Stimulated activated CD8-positive, alpha-beta memory T cell treated with anti-CD3 and anti-CD28 coated beads, Interleukin-2, amount 100 ng/mL, for 1 hour (primary cell): ENCODE measurements at places on chromosomes 7 and 10.

GRCh38 chr7:29637374-29637773 lies 73.7 kb downstream of the PRR15 start:
- no peak for DNase-seq

GRCh38 chr10:43871545-43871944 lies 222.9 kb upstream of the ZNF32 start:
- no peak for DNase-seq

DNA sequence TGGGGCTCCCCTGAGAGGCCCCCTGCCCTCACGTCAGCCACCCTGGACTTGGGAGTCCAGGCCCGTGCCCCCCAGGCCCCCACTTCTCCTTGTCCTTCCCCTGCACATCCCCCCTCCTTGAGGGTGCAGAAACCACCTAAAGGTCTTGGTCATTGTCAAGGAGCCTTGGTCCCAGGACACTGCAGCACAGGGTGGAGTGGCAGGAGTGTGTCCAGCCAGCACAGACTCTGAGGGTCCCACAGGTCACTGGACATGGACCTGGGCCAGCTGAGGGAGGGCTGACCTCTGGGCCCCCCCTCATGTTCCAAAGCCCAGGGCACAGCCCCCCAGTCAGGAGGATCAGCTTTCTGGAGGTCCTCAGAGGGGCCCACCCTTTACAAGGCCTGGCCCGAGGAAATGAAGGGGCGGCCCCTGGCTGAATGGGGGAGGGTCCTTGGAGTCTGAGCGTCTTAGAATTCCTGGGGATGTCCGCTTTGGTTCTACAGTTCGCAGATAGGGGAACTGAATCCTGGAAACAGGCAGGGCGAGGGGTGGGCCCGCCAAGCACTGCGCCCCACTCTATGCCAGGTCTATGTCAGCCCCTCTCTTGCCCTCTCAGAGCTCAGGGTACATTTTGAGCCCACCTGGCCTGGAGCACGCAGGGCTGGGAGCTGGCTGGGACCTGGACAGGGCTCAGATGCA lies 54.0 kb downstream of the PWWP2B start:
- DNase-seq: no peak

DNA sequence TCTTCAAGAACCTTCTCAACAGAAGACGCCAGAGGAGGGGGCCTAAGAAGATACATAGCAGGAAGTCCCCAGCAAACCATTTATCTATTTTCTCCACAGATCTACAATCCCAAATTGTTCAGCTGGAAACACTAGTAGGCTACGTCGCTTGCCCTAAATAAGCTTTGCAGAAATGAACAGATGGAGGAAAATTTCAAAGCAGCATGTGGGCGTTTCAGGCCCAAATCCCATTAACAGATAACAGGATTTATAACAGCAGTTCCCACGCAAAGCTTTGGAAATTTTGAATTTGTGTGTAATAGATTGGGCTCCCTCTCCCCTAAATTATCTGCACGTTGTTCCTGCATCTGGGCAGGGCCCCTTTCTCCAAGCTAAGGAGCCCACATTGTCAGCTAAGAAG lies 60.6 kb upstream of the FRMD4A start:
- DNase-seq: no peak

- DNase-seq: no peak
These were observed 23.0 kb upstream of the SNX13 start for GRCh38 chr7:17963281-17963680.

DNA sequence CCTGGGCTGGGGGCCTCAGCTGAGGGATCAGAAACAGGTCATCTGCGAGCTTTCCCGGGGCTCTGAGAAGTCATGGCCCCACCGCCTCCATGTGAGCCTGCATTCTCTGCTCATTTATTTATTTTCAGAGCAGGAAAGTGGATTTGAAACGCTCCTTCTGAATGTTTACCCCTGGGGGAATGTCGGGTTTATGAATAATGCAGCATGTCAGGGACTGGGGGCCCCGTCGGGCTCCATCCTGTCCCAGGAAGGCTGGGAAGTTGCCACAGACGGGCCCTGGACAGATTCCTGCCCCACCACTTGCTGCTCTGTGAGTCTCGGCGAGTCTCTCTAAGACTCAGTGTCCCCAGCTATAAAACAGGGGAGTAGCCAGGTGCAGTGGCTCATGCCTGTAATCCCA lies 11.9 kb upstream of the GTF2IRD1 start:
- DNase-seq: no peak

- DNase-seq: no peak
These were observed 888.7 kb upstream of the ZWINT start for GRCh38 chr10:57249615-57250281.

DNA sequence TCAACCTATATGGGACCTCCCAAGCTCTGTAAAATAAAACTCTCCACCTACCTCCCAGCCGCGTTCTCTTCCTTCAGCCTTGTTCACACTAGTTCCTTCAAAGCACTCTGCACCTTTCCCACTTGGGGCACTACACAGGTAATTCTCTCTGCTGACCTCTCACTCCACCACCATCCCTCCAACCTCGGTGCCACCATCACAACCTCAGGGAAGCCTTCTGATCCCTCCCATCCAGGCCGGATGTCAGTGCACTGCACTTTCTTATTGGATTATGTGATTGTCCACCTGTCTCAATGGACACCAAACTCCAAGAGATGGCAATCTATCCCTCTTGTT lies 7.0 kb downstream of the LARP4B start:
- DNase-seq: no peak

- no peak for DNase-seq
These were observed 1279.8 kb downstream of the GATA3 start for GRCh38 chr10:9334270-9334669.

DNA sequence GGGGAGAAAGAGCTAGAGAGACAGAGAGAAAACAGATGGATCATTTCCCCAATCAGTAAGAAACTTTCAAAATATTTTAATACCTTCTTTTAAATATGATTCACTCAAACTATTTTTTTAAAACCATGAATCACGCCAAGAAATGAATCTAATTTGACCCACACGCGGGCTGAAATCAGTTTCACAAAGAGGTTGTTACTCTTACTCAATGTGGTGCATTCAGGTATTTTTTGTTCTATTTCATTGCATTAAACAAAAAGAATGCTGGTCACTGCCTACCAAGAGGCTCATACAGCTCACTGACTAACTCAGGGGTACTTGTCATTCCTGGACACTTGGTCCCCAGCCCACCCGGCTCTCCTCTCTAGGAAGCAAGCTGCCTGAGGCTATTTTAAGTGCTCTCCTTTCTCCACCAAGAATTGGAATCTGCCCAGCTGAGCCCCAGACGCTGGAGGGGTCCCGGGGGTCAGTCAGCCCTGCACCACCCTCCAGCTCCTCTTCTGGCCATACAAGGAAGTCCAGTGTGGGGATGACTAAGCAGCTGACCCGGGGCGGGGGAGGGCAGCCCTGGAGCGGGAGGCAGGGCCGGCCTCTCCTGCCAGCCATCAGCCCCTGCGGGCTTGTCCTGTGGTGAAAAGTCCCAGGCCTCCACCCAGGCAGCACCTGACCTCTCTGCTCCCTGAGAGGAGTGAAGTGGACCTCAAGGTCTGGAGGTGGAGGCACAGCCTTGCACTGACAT lies 21.7 kb upstream of the PFKP start:
- DNase-seq: no peak

GRCh38 chr7:105678811-105679495 lies 97.7 kb upstream of the EFCAB10 start:
- no peak for DNase-seq

- no peak for DNase-seq
These were observed 1.6 kb downstream of the LRRTM3 start for GRCh38 chr10:66927251-66927935.

GRCh38 chr7:112452102-112452888 lies 2.0 kb downstream of the IFRD1 start:
- no peak for DNase-seq

DNA sequence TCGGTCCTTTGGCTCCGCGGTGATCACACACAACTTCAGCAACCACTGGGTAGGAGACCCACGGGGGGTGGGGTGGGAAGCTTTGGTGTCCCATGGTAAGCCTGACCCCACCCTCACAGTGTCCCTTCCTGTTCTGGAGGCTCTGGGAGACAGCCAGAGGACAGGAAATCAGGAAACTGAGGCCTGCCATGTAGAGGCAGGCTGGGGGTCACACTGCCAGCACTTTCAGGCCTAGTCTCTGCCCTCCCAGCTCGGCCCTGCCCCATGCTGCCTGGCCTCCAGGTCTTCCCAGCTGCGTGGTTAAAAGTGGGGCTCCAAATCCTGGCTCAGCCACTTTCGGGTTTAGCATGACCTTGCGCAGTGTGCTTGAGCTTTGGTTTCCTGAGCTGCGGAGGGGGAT lies 10.9 kb downstream of the AQP1 start:
- DNase-seq: no peak

DNA sequence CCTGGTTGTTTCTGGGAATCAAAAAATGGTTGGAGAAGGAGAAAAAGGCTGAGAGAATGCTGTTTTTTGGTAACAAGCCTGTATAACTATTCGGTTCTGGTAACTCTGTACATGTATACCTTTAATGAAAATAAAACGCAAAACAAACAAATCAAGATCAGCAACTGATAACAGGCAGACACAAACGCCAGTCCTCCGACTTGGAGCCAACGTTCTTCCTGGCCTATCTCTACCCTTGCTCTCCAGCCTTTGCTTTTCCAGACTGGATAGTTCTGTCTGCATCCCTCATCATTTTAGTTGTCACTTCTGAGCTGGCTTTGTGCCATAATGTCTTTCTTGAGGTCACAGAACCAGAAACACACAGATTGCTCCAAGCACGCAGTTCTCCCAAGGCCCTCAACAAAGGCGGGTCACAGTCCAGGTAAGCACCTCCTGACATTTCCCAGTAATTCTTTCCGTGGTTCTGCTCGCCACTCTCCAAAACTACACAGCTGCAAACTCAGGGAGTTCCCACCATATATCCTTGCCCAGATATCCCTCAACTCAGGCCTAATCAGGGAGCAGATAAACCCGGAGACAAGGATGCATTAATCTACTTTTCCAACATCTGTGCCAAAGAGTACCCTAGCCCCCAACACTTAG lies 20.2 kb downstream of the HIP1 start:
- DNase-seq: no peak

- DNase-seq: no peak
These were observed at the start of gene INPP5A for GRCh38 chr10:132537684-132538001. TSS of gene INPP5A (plus strand) at chr10:132537787. CDS start at chr10:132538097, 310 bp downstream.

DNA sequence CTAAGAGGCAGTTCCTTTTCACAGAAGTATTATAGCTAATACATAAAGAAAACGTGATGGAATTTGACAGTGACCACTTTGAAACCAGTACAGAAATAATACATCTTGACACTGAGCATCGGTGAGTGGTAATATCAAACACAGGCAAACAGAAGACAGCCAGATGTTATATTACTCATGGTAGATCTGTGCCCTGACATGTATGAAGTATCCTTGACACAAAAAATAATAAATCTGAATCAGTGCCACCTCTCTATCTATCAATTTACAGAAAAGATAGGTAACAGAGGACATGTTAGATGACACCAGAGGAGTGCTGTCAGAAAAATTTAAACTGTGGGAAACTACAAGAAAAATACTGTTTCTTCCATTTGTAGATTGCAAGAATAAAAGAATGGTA lies 217.4 kb upstream of the POT1 start:
- DNase-seq: no peak

DNA sequence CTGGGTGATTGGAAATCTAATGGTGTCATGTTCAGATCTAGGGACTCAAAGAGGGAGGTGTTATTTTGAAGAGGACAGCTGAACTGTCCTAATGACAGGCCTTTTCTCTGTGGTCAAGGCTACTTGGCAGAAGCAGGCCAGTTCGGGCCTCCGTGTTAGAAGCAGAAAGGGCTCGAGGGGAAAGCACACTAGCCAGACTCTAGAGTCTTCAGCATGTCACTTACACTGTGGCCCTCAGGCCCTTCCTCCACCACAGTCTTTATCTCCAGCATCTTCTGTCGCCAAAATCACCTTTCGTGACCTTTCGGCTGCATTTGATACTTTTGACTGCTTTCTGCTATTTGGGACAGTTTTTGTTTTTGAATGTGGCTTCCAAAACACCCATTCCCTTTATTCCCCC lies 123.3 kb downstream of the CNNM2 start:
- no peak for DNase-seq

- DNase-seq: no peak
These were observed 63.0 kb downstream of the PROSER2 start for GRCh38 chr10:11886138-11886474.

DNA sequence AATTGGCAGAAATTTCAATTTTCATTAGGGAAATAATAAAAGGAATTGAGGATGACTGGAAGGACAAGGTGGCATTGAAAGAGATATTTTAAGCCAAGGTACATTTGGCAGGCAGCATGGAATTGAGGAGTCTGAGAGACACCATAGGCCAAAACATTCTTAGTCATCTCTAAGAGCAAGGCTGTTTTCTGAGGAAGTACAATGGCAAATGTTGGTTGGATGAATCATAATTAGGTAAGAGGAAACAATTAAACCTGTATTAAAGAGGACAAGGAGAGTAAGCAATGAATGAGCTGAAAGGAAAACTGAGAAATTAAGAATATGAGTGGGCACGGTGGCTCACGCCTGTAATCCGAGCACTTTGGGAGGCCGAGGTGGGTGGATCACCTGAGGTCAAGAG lies 86.3 kb downstream of the MRPL32 start:
- no peak for DNase-seq

DNA sequence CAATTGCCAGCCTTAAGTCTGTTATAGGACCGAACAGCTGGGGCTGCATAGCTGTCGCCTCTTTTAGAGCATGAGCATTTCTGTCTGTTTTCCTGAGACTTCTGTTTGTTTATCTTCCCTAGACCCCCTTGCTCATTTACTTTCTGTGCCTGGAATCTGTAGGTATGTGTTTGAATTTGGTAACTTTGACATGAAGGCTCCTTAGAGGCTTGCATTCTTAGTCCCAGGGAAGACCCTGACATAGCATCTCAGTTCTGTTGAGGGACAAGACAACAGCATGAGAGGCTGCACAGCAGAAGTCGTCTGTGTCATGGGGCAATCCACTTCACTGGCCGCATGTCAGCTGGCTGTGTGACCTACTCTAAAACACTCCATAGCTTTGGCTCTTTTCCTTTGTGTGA lies 58.7 kb downstream of the KLHDC10 start:
- no peak for DNase-seq

DNA sequence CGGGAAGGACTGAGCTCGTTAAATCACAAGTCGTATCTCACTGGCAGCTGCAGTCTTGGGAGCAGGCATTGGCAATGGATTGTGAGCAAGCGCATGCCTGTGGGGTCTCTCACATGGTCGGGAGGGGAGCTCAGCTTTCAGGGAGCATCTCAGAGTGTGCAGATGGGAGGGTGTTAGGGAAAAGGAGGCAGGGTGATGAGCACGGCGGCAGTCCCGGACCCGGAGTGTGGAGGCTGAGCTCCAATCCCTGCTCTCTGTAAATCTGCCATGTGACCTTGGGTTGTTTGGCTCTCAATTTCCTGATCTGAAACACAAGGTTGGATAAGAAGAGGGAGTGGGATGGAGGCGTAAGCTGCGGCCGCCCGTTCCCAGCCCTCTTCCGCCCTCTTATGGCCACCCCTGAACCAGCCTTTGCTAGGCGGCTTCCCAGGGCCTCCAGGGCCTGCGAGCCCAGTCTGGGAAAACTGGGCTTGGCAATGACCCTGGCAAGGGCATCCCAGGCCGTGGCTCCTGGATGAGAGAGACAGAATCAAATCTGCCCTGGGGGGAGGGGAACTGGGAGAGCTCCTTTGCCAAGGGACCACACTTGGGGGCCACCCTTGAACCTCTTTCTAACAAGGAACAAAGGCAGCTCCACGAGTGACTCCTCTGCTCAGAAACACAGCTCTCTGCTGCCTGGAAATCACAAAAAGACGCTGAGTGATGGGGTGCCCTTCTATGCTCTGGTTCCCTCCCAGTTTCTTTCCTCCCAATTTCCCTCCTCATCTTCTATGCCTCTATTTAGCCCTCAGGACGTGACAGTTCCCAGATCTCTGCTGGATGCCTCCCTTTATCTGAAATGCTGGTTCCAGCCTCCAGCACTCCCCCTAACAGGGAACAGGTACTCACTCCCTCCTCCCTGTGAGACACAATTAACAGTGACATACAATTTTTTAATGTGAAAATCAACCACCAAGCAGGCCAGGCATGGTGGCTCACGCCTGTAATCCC lies 41.7 kb upstream of the LOXL4 start:
- no peak for DNase-seq
